ENCODE measurements at places on chromosomes 16 and 17. TPM values are rescaled to one million over a fixed set of nuclear protein-coding genes. Genes with fewer than 3 reads are reported as not detected.

Gene PDILT
- not detected for total RNA-seq

Gene LRRC37B
- 5.8 TPM for total RNA-seq

Gene TUBG1
- total RNA-seq, result 106 TPM

Gene GLTPD2
- not detected for total RNA-seq

Gene FN3K
- total RNA-seq, result 2.1 TPM

Gene TMEM186
- total RNA-seq, result 6.0 TPM

Gene SLC25A10
- total RNA-seq, result 27.1 TPM

All from mammary microvascular endothelial cell (primary cell).